Foreskin melanocyte (primary cell): ENCODE measurements at places on chromosomes 5 and 9.
A peak's percentile ranks its signal among the peaks of the same experiment; 100 is the strongest.

GRCh38 chr5:120614531-120615180, 150.6 kb downstream of the PRR16 start:
- peak; percentile 72 for DNase-seq

DNA sequence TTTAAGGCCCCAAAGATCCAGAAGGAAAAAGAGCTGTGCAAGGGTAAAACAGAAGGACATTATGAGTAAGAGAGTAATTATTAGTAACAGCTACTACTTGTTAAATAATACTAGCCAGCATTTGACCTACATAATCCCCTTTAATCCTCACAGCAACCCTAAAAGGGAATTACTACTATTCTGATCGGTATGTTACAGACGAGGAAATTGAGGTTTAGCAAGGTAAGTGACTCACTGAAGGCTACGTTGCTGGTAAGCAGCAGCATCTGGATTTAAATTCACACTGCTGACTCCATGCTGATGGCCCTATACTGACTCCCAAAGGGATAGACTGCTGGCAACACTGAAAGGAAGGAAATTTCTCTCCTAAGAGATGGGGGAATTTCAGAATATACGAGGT, 3.7 kb upstream of the FSD1L start:
- DNase-seq = no peak

DNA sequence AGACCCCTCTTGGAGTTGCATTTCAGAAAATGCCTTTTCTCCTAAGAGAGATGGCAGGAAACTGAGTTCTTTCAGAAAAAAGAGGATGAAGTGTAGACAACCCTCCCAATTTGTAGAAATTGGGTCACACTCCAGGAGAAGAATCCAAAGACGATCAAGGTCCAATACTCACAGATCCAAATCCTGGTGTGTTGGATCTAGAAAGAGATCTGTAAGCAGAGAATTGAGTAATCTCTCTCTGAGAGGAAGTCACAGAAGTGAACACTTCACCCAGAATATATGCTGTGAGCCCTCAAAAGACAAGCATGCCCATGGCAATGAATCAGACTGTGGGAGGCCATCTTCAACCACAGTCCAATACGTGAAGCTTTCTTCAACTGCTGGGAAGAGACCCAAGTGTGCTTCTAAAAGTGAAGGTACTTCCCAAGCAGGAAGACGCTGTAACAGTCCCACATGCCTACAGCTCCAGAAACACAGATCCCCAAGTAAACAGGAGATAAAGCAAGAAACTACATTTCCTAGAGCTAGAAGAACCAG, 182.7 kb downstream of the SMC2 start:
- DNase-seq = no peak

- DNase-seq = no peak
Observed at GRCh38 chr9:129142138-129142935, 31.1 kb downstream of the PTPA start.

DNA sequence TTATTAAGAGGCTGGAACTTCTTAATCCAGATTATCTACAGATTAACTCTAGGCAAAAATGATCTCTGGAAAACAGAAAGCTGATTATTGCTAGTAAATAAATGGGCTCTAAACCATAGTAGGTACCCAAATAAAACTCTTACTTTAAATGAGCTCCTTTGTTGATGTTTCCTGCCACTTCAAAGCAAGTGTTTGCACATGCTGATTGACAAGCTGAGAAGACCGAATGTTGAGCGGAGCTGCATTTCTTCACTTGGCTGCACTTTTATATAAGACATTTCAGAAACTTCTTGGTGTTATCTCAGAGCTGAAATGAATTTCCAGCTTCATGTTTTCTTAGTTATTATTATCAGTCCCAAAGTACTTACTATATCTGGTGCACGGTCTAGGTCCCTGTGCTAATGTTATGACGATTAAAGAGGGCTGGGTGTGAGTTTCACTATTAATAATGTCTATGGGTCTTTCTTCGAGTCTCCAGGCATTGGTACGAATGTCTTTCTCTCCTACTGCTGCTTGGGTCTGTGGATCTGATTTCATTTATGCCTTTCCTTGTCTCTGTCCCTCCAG, 58.6 kb upstream of the CTXN3 start:
- no peak for DNase-seq

GRCh38 chr5:80964491-80964890, 4.3 kb downstream of the RASGRF2 start:
- DNase-seq = no peak

- DNase-seq = no peak
Observed at GRCh38 chr9:34375901-34376595, 650 bp downstream of the MYORG start.

- DNase-seq = no peak
Observed at GRCh38 chr9:31588006-31588405, 796.4 kb upstream of the ACO1 start.

GRCh38 chr9:70772601-70773000, 348.8 kb downstream of the TRPM3 start:
- no peak for DNase-seq

GRCh38 chr5:129246088-129246487, 151.5 kb downstream of the ISOC1 start:
- DNase-seq = no peak

DNA sequence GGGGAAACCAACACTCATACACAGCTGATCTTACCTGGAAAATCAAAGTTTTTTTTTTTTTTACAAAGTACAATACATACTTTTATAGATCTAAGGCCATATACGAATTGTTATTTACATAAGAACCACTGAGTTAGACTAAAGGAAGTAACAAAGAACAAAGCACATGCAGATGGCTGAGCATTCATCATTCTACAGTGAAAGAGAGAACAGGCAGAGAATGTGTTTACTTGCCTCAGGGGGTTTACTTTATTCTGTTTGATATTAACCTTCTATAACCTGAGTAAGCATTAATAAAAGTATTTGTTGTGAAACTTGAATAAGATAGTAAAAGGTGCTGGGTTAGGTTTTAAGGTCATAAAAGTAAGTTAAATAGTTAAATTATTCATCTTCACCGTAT, 54.7 kb downstream of the SLC38A9 start:
- DNase-seq = no peak

DNA sequence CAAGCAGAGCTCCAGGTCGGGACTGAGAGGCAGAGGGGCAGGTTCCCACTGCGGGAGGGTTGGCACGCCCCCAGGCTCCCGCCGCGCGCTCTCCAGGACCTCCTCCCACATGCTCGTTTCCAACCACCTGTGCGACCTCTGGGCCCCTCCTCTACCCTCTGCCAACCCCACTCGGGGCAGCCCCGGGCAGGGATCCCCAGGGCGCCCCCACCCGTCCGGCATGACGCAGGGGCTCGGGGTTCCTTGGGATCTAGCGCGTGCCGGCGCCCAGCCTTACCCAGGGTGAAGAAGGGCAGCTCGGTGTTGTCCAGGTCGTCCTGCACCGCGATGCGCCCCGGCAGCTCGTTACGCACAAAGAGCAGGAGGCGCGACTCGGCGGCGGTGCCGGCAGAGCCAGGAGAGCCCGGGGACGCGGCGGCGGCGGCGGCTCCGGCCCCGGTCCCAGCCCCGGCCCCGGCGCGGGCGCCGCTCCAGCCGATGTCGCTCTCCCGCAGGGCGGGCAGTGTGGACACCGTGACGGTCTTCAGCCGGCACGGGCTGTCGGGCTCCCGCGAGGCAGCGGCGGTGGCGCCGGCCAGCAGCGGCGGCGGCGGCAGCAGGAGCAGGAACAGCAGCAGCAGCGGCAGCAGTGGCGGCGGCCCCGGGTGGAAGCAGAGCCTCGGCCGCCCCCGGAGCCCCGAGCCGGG, 494 bp downstream of the ASTN2 start:
- no peak for DNase-seq

DNA sequence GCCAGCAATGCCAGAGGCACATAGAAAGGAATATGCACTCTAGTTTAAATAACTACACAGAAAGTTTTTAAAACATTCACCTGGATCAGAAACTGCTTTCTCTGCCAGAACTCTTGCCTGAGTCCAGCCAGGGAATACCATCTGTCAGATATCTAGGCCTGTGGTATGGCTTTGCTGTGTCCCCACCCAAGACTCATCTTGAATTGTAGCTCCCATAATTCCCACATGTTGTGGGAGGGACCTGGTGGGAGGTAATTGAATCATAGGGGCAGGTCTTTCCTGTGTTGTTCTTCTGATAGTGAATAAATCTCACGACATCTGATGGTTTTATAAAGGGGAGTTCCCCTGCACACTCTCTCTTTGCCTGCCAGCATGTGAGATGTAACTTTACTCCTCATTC, 41.5 kb upstream of the KCNV2 start:
- no peak for DNase-seq

DNA sequence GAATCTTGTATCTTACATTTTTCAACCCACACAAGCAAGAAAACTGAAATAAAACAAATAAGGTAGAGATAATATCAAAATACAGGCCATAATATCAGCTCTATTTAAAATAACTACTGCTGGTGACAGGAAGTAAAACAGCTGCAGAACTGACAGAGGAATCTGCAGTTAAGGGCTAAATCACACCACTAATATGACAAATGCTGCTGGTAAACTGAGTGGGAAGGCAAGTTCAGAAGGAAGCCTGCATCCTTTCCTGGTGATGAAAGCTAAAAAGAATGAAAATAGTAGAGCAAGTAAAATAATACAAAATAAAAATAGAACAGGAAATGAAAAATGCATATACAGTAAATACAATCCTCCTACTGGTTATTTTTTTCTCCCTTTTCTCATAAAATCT, 1293.7 kb upstream of the C9orf72 start:
- DNase-seq = no peak

DNA sequence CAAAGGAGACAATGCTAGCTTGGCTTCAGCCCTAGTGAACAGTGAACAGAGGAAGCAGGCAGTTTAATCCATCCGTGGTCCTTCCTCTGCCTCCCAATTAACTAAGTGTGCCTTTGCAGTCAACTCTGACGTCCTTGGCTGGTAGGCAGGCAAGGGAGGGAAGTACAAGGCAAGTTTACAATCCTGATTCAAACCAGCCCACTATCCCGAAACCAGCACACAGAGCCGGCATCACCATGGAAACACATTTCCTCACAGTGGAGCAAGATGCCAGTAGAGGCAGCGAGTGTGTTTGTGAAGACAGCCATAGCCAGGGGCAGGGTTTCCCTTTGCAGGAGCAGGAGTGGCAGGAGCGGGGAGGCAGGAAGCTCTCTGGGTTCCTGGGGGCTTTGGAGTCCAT, 73.9 kb downstream of the GOLPH3 start:
- peak; percentile 21 for DNase-seq

GRCh38 chr5:175638305-175638704, 19.6 kb upstream of the HRH2 start:
- DNase-seq = no peak

GRCh38 chr5:169547508-169547907, 36.1 kb upstream of the SPDL1 start:
- DNase-seq = no peak

DNA sequence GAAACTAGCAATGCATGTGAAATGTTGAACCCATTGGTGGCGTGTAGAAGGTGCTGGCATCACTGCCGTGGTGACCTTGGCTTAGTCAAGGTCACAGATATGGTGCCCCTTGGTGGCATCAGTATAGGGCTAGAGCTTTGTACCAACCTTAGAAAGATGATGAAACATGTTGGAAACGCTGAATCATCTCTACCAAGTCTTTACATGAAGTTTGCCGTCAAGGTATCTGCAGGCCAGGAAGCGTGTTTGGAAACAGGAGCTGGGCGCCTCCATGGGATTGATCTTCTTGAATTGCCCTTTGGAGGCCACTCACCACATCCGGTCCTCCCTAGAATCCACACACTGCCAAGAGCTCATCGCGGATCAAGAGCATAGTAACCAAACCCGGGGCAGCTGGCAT, 16.9 kb upstream of the BOD1 start:
- DNase-seq = no peak

DNA sequence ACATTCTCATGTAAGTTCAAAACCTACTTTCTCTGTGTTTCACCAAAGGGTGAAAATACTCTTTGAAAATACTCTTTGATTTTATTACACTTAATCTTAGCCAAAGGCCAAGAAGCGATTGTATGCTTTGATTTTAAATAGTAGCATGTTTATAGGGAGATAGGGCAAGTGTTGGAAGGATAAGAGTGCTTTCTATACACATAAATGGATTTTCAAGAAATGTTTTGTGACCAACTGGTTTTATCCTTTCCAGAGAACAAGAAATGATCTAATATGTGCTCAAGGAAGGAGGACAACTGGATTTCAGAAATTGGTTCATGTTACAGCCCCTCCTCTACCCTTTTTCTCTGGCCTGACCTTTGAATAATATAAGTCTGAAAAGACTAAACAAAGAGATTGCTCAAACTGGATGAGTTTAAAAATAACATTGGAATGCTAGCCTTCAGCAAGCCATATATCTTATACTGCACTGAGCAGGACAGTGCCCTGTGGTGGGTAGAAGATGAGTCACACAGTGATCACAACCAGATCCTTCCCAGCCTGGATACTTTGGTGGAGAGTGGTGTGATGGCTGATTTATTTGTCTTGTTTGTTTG, 13.1 kb downstream of the PALM2AKAP2 start:
- DNase-seq = peak; percentile 96

GRCh38 chr9:115204904-115205453, 87.0 kb upstream of the TNC start:
- no peak for DNase-seq

GRCh38 chr9:85056203-85056572, 386.7 kb downstream of the NTRK2 start:
- DNase-seq = no peak

- no peak for DNase-seq
Observed at GRCh38 chr5:132264546-132265335, 7.2 kb downstream of the PDLIM4 start.

GRCh38 chr9:10268531-10269485, 344.0 kb downstream of the PTPRD start:
- DNase-seq = peak; percentile 66

DNA sequence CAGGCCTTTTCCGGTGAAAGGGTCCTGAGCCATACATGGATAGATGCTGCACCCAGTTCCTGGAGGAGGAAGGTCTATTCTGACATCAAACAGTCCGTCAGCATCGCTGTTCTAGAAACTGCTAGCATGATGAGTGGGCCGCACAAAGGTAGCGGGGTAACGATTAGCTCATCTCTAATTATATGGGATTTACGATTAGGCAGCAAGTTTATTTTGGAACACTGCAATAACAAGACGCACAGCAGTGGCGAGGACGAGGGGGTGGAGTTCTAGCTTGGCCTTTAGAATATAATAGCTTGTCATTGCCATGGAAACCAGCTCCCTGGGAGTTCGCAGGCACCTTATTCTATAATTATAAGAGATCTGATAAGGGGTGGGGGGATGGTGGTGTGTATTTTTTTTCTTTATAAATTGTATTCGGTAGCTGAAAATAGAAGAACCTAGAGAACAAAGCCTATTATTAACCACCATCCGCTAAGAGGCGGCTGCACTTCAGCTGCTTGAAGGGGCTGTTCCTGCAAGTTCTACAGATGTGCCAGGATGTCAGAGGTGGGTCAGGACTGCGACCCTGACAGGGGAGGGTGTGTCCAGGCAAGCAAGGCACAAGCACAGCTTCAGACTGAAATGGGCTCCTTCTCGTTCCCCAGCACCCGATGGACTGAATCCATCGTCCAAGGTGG, 311.0 kb downstream of the AGTPBP1 start:
- DNase-seq = no peak

GRCh38 chr9:68651280-68651893, 53.7 kb upstream of the PIP5K1B start:
- DNase-seq = no peak

GRCh38 chr5:168218746-168219145, 72.7 kb upstream of the WWC1 start:
- no peak for DNase-seq
